Ovary (tissue), 10 donors: ENCODE measurements at places on chromosomes 11 and 22. TPM values are rescaled to one million over a fixed set of nuclear protein-coding genes. Genes with fewer than 3 reads are reported as not detected.

Gene HSPB2
- polyA plus RNA-seq = 11.8 TPM

Gene OR9Q1
- polyA plus RNA-seq = not detected

Gene MOGAT2
- polyA plus RNA-seq = not detected

Gene RAB36
- 5.1 TPM for polyA plus RNA-seq

Gene LDHAL6A
- polyA plus RNA-seq = 0.84 TPM

Gene C11orf97
- polyA plus RNA-seq = not detected

- no peak overlapping the region for H3K4me3 ChIP-seq
- H3K36me3 ChIP-seq = no peaks in the 10 kb centered on the region
- H3K27me3 ChIP-seq = no peaks in the 10 kb centered on the region
Observed at GRCh38 chr11:79078456-79078855, 362.4 kb downstream of the TENM4 start.

DNA sequence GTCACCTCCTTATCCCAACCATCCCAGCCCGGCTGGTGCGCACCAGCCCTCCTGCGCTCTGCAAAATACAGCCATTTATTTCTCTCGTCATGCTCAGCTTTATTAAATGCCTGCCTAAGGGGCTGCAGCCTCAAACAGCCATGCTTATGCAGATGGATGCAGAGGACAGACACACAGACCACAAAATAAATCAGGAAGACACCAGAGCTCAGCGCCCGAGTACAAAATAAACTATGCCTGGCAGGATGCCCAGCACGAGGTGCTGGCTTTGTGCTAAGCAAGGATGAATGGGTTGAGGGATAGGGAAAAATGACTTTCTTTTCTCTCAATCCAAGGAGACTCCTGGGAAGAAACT is 70.5 kb downstream of the RPUSD4 start:
- H3K27me3 ChIP-seq = no peaks in the 10 kb centered on the region
- H3K4me3 ChIP-seq = no peak overlapping the region
- peaks cover 39% of the 10 kb centered on the region for H3K4me1 ChIP-seq

- no peaks in the 10 kb centered on the region for H3K4me1 ChIP-seq
- no peak for DNase-seq
- H3K4me3 ChIP-seq = no peak overlapping the region
- no peaks in the 10 kb centered on the region for H3K36me3 ChIP-seq
- H3K27ac ChIP-seq = no peak overlapping the region
- no peaks in the 10 kb centered on the region for H3K27me3 ChIP-seq
Observed at GRCh38 chr11:5611627-5612026, 13.2 kb upstream of the TRIM34 start.

DNA sequence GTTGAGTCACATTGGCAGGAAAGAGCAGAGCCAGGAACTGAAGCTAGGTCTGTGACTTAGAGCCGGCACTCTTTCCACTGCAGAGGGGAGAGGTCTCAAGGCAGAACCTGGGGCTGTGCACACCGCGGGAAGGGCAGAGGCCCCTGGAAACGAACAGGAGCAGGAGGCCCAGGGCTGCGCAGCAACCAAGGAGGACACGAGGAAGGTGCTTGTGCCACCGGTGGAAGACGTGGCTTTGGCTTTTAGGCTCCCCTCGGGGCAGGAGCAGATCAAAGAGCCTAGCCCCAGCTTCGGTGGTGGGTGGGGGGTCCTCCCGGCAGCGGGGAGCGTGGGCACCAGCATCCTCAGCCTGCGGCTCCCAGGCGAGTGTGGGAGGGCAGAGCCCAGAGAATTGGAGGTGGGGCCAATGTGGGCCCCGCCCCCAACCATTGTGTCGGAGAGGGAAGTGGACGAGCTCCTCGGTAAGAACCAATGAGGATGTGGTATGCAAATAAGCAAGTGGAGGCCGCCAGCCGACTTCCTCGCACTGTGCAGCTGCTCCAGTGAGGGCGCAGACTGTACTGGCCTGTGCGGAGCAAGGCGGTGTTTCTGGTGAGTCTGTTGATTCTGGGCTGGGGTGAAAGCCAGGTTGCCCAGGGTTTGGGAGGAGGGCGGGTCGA is at the start of gene CCDC116:
Gene CCDC116 (plus strand): TSS at position 524 of the 659 bp plus-strand sequence. CDS start 422 bp downstream, outside the sequence.
- no peak within 1 kb of the TSS for H3K4me3 ChIP-seq
- H3K27me3 ChIP-seq = no peaks in the 10 kb centered on the region
- no peaks in the 10 kb centered on the region for H3K36me3 ChIP-seq
- H3K27ac ChIP-seq = no peak within 1 kb of the TSS
- DNase-seq = no peak

GRCh38 chr22:47165338-47166032 is 403.0 kb downstream of the TBC1D22A start:
- H3K4me1 ChIP-seq = no peaks in the 10 kb centered on the region
- peak; percentile 7 for DNase-seq
- no peak overlapping the region for H3K4me3 ChIP-seq
- no peaks in the 10 kb centered on the region for H3K36me3 ChIP-seq
- H3K27ac ChIP-seq = no peak overlapping the region
- no peaks in the 10 kb centered on the region for H3K27me3 ChIP-seq

- no peaks in the 10 kb centered on the region for H3K27me3 ChIP-seq
- H3K27ac ChIP-seq = no peak overlapping the region
- DNase-seq = no peak
- no peak overlapping the region for H3K4me3 ChIP-seq
- no peaks in the 10 kb centered on the region for H3K4me1 ChIP-seq
- H3K36me3 ChIP-seq = no peaks in the 10 kb centered on the region
Observed at GRCh38 chr11:74866557-74866956, 82.3 kb downstream of the XRRA1 start.

GRCh38 chr11:28965819-28966218 is 857.6 kb downstream of the METTL15 start:
- no peaks in the 10 kb centered on the region for H3K27me3 ChIP-seq
- H3K36me3 ChIP-seq = no peaks in the 10 kb centered on the region
- no peak overlapping the region for H3K4me3 ChIP-seq
- no peak for DNase-seq

DNA sequence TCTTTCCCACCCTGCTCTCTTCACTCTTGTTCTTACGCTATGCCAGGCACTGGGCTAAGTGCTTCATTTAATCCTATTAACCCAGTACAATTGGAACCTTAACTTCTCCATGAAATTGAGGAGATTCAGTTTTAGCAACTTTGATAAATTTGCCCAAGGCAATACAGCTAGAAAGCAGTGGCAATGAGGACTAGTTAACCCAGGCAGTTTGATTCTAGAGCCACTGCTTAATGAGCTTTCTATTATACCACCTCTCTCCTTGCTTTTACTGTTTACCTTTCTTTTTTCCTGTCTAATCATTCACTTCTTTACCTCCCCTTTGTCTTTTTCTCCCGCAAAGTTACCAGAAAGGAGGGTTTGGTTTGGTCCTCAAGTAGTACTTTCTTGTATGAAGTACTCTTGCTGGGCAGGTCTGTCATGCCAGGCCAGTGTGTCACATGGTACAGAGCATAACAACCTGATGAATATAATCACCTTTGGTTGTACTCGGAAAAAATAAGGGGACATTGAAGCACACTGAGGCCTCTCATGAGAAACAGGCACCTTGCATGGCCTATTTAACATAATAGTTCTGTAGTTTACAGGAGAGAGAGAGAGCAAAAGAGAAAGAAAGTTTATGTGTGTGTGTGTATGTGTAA is 70.6 kb downstream of the PDHX start:
- no peak overlapping the region for H3K27ac ChIP-seq
- no peak overlapping the region for H3K4me3 ChIP-seq
- no peaks in the 10 kb centered on the region for H3K4me1 ChIP-seq
- H3K36me3 ChIP-seq = no peaks in the 10 kb centered on the region

DNA sequence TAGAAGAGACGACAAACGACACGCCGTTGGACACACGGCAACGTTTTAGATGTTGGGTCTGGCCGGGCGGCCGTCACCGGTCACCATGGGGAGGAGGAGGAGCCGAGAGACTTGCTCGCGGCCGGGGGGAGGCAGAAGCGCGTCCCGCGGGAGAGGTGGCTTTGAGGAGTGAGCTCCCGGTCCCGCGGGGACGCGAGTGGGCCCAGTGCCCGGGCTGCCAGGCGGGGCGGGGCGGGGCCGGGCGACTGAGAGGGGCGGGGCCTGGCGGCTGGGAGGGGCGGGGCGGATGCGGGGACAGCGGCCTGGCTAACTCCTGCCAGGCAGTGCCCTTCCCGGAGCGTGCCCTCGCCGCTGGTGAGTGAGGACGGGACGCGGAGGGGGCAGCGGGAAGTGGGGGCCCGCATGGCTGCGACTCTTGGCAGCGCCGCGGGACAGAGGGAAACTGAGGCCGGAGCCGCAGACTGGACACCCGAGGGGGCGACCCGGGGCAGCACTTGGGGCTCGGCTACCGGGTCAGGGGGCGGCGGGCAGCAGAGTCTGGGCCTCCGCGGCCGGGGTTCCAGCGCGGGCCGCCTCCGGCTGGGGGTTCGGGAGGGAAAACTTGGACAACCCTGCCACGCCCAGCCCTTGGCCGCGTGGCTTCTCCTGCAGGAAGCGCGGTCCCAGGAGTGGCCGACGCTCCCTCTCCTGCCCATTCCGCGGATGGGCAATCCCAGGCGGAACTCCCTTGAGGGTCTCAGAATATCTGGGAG is at the start of gene TSPO:
Gene TSPO (plus strand): TSS at position 309 of the 752 bp plus-strand sequence. CDS start 7,680 bp downstream, outside the sequence.
- H3K36me3 ChIP-seq = no peaks in the 10 kb centered on the region
- H3K27me3 ChIP-seq = no peaks in the 10 kb centered on the region
- peak within 1 kb of the TSS; percentile 69 for H3K4me3 ChIP-seq

GRCh38 chr22:24423519-24424000 is 3.8 kb upstream of the ADORA2A start:
- peak; percentile 56 for DNase-seq
- peak overlapping the region; percentile 29 for H3K4me3 ChIP-seq
- H3K27me3 ChIP-seq = no peaks in the 10 kb centered on the region
- H3K4me1 ChIP-seq = peaks cover 1% of the 10 kb centered on the region

DNA sequence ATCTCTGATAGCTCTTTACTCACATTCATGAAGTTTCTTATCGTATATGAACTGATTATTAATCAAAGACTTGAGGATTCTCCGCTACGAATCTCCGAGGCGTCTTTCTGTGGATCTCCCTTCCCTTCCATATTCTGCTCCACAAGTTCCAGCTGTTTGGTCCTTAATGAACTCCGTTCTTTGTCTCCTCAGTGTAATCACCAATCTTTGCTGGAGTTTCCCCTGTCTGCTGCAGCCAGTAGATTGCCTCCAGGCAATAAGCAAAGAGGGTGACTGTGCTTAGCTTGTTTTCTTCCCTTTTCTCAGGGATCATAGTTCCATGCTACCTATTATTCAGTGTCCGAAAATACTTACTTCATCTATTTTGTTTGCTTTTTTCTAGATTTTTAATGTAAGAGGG is 169.6 kb upstream of the FOLH1 start:
- no peak overlapping the region for H3K27ac ChIP-seq
- H3K27me3 ChIP-seq = no peaks in the 10 kb centered on the region
- no peaks in the 10 kb centered on the region for H3K36me3 ChIP-seq
- no peaks in the 10 kb centered on the region for H3K4me1 ChIP-seq
- no peak overlapping the region for H3K4me3 ChIP-seq

GRCh38 chr11:88480223-88480622 is 142.7 kb upstream of the CTSC start:
- no peak for DNase-seq
- no peak overlapping the region for H3K4me3 ChIP-seq
- no peaks in the 10 kb centered on the region for H3K4me1 ChIP-seq
- H3K27me3 ChIP-seq = no peaks in the 10 kb centered on the region
- no peaks in the 10 kb centered on the region for H3K36me3 ChIP-seq
- no peak overlapping the region for H3K27ac ChIP-seq

GRCh38 chr22:19879992-19880785 is 25.5 kb upstream of the GNB1L start:
- H3K4me3 ChIP-seq = no peak overlapping the region
- H3K36me3 ChIP-seq = no peaks in the 10 kb centered on the region
- peaks cover 2% of the 10 kb centered on the region for H3K4me1 ChIP-seq

DNA sequence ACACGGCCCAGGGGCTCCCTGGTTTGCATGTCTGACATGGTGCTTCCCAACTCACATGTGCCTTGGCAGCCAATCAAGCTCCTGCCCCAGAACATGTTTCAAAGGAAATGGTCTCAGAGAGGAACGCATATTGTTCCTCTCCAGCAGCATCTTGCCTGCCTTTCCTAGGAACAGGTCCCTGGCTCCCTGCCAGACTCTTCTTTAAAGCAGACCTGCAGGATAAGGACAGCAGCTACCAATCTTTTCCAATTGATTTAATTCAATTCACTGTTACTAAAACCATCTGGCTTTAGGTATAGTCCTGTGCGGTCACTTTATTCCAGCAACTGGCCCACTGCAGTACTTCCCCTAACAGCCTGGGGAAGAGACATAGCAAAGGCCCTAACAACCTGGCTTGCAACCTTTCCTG is 79.9 kb downstream of the AMBRA1 start:
- no peak overlapping the region for H3K27ac ChIP-seq
- no peaks in the 10 kb centered on the region for H3K36me3 ChIP-seq
- peaks cover 2% of the 10 kb centered on the region for H3K4me1 ChIP-seq
- peak; percentile 42 for DNase-seq
- H3K27me3 ChIP-seq = no peaks in the 10 kb centered on the region

DNA sequence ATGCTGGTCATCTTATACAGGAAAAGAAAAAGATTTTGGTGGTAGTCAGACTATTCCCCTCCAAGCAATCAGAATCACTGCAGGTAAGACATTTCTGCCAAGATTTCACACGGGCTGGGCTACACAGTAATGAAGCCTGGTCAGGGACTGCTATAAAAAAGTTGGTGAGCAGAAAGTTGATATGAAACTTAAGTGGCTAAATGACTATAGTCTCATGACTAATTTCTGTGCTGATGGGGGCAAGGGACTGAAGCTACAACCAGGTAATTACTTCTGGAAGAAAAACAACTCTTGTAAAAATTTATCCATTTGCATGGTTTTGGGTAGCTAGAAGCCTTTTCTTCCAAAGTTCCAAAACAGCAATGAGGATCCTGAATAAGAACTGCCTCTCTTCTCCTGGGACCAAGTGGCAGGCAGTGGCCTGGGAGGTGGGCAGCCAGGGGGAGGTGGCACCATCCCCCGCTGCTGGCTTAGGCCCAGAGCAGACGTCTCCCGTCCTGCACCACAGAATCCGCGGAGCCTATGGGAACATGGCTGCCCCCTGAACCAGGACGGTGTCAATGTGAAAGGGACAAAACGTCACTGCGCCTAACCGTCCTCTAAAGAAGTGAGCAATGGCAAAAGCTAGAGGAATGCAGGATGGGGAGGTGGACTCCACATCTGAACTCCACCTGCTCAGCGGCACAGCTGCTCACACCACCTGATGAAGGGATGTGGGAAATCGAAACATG is 122.6 kb upstream of the LMO1 start:
- no peaks in the 10 kb centered on the region for H3K36me3 ChIP-seq
- H3K27me3 ChIP-seq = no peaks in the 10 kb centered on the region
- H3K4me3 ChIP-seq = no peak overlapping the region
- DNase-seq = no peak
- peaks cover 18% of the 10 kb centered on the region for H3K4me1 ChIP-seq

GRCh38 chr11:1150769-1151365 is 6.9 kb upstream of the MUC5AC start:
- no peak overlapping the region for H3K27ac ChIP-seq
- no peak overlapping the region for H3K4me3 ChIP-seq
- H3K36me3 ChIP-seq = no peaks in the 10 kb centered on the region
- no peaks in the 10 kb centered on the region for H3K4me1 ChIP-seq

DNA sequence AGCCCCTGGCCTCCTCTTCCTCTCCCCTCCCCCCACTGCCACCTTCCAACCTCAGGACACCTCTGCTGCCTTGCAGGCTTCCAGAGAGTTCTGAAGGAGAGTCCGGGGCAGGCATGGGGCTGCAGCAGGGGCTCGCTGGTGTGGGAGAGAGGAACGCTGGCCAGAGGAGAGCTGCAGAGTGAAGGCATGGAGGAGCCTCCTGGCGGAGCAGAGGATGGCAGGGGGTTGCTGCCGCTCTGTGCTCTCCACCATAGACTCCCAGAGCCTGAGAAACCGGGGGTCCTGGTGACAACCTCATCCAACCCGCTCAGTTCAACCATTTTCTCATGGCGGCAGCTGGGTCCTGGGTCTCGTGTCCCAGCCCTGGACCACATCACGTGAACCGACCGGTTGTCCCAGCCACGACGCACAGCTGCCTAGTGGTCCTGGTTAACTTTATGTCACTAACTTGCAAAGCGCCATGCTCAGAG is 17.5 kb downstream of the MRGPRG start:
- H3K36me3 ChIP-seq = no peaks in the 10 kb centered on the region
- DNase-seq = peak; percentile 19
- H3K4me3 ChIP-seq = no peak overlapping the region
- H3K27ac ChIP-seq = no peak overlapping the region
